NCI-H69 (cell line): ENCODE measurements at places on chromosomes 4 and X.

DNA sequence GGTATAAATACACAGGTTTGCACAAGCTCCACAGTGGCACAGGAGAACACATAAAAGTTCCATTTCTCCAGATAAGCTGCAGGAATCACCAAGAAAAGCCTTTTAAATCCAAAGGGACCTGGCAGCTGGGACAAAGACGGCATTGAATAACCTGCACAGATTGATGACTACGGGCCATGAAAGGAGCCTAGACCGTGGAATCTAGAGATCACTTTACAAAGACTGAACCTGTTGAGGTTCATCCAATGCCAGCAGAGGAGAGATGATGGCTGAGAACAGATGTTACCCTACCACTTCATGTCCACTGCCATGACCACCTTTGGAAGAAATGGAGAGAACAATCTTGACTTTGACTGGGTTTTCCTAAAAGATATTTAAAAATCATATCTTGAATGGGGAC, 88.7 kb downstream of the PRSS12 start:
- no peak for DNase-seq

DNA sequence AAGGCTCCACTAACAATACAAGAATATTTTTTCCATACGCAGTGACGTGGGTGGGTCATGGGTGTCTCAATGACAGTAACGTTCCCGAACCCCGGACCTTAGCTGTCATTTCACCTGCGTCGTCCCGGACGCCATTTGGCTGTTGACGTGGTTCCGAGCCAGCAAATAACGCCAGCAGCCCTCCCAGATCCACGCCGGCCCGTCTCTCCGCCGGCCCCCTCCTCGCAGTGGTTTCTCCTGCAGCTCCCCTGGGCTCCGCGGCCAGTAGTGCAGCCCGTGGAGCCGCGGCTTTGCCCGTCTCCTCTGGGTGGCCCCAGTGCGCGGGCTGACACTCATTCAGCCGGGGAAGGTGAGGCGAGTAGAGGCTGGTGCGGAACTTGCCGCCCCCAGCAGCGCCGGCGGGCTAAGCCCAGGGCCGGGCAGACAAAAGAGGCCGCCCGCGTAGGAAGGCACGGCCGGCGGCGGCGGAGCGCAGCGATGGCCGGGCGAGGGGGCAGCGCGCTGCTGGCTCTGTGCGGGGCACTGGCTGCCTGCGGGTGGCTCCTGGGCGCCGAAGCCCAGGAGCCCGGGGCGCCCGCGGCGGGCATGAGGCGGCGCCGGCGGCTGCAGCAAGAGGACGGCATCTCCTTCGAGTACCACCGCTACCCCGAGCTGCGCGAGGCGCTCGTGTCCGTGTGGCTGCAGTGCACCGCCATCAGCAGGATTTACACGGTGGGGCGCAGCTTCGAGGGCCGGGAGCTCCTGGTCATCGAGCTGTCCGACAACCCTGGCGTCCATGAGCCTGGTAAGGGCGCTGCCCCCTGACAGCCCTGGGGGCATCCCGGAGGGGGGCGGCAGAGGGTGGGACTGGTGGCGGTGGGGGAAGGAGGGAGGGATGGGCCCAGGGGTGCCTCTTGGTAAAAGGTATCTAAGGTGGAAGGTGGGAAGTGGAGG, at the start of gene CPE:
CPE (plus strand) TSS at position 264 of the 933 bp plus-strand sequence; CDS start at position 478, 214 bp downstream.
- DNase-seq = peak; percentile 87

DNA sequence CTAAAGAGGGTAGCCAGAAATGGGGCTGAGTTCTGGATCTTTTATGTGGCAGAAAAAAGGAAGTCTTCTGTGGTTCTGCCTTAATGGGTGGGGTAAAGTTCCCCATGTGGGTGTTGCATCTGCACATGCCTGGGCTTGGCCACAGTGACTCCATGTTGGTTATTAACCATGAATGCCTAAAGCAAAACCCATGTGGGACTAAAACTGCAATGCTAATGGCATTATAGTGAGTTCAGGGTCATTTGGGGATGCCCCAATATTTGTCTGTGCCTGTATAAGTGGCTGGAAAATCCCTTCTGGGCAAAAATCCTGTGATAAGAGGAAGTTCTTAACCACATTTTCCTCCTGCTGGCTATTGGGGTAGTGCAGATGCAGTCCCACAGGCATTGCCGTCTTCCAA, 857.4 kb downstream of the FAT4 start:
- DNase-seq = no peak

GRCh38 chrX:70183091-70183490, 5.8 kb downstream of the DGAT2L6 start:
- no peak for DNase-seq

DNA sequence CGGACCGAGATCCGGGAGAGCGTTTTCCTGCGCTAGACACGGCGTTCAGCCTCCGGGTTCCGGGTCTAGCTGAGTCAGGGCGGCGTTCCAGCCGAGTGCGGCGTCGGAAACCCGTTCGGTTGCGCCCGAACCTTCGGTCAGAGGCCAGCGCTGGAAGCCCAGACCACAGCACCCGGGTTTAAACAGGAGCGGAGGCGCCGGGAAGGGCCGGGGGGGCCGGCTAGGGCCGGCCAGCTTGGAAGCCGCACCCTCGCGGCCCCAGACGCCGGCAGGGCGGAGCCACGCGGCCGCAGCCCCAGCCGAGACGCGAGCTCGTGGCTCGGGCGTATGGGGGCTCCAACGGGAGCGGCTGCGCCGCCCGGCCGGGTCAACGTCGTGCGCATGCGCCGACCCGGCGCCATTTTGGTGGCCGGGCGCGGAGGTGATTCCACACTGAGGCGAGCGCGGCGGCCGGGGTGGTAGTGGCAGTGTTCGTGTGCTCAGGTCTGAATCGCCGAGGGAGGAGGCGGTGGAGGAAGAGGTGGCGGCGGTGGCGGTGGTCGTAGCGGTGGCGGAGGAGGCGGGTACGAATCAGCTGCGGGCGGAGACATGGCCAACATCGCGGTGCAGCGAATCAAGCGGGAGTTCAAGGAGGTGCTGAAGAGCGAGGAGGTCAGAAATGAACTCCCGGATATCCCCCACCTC, at the start of gene UBE2K:
UBE2K (plus strand) TSS at position 397 of the 684 bp plus-strand sequence; CDS start at position 589, 192 bp downstream.
- DNase-seq = peak; percentile 90

DNA sequence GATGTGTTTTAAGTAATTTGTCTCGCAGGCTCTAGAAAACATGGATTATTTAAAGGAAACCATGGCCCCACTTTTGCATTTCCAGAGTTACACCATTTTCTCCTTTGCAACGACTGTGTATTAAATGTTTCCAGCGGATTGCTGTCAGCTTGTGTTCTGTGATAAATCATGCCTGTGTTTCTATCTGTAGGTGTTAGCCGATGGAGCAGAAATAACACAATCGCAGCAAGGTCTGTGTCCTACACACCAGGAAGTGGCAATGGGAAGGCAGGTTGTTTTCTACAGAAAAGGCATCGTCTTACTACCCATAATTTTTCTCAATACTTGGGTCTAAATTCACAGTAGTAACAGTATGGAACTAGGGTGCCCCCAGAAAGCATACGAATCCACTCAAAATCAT, 590.1 kb downstream of the NLGN4X start:
- DNase-seq = no peak

DNA sequence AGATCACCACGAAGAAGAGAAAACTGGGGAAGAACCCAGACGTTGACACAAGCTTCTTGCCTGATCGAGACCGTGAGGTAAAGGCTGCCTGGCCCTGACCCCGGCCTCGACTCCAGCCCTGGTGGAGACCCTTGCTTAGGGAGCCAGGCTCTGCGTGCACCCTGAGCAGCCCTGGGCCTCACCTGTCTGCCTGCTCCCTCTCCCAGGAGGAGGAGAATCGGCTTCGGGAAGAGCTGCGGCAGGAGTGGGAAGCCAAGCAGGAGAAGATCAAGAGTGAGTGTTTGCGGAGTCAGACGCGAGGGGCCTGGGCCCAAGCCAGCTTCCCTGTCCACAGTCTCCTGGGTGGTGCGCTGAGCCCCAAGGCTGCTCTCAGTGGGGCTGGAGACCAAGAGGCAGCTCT, 4.5 kb downstream of the FAM50A start:
- DNase-seq = no peak

- peak; percentile 61 for DNase-seq
Observed at GRCh38 chr4:3481783-3482393, 18.8 kb downstream of the DOK7 start.

DNA sequence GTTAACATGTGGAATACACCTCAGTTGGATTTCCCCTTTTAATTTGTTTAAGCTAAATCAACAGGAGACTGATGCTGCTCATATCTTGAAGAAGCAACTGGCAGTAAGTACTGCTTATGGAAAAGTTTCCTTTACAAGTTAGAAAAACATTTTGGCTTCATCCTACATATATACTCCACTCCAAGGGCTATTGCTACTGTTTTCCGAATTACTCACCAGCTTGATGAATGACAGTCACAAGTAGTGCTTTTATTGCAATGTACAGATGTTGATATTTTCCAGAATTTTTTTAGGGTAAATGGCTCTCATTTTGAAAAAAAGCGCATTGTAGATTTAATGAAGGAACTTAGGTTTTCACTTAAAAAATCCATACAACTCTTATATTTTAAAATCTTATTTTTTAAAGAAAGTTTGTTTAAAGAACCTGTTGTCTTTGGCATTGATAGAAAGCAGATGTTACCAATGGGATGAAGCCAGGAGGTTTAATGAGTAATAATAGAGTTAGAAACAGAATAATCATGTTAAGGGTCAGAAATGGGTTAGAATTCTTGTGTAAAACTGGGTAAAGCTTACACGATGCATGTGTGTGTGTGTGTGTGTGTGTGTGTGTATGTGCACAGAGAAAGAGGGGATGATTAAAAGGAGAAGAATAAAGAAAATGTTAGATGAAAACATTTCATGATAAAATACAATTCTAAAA, 272.9 kb downstream of the CFAP299 start:
- no peak for DNase-seq

GRCh38 chr4:20926529-20926928, 226.3 kb downstream of the PACRGL start:
- DNase-seq = no peak
